ENCODE measurements at places on chromosomes 2 and 18.

- DNase-seq = no peak
Observed at GRCh38 chr2:170161516-170162270, 16.3 kb upstream of the MYO3B start.

- DNase-seq = no peak
Observed at GRCh38 chr18:9380101-9380500, 45.5 kb downstream of the TWSG1 start.

DNA sequence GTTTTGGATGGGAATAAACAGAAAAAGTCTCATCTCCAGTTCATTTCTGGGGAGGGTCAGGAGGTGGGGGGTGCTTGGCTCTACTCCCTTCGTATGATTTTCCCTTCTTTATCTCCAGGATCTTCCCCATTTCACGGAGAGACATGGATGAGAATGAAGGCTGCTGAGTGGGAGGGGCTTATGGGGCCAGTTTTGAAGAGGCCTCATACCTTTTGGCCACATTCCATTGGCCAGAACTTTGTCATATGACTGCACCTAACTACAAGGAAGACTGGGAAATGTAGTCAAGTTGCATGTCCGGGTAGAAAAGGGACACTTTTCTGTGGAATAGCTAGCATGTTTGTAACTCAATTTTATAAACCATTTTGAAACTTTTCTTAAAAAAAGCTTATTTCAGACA, 117.6 kb downstream of the NEDD4L start:
- no peak for DNase-seq

GRCh38 chr2:232476791-232477190, 10.8 kb downstream of the ECEL1 start:
- DNase-seq = no peak

DNA sequence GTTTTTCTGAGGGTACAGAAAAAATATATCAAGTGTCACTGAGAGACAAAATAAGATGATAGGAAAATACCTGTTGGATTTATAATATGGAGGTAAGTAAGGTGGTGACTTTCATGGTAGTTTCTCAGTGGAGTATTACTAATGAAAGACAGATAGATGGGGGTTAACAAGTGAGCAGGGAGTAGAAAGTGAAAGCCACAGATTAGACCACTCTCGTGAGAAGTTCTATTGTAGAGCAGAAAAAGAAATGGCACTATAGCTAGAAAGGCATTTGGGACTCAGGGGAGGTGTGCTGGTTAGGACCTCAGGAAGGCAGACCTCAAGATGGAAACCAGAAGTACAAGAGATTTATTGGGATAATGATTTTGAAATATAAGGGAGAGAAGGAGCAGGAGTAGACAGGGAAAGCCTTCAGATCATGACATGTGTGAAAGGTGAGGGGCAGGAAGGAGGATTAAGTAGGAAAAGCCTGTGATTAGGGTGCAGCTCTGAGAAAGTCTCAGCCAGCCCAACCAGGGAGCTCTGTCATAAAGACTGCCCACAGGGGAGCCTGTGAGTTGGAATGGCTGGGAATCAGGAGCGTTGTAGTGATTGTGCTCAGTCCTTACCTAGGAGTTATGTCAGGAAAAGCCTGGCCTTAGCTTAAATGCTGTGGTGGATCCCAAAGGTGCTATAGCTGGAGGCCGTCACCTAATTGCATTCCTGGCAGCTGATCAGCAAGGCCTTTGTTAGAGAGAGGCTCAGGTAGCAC, 198.1 kb downstream of the IKZF2 start:
- DNase-seq = no peak

GRCh38 chr2:42800981-42801380, 8.6 kb upstream of the HAAO start:
- DNase-seq = no peak

DNA sequence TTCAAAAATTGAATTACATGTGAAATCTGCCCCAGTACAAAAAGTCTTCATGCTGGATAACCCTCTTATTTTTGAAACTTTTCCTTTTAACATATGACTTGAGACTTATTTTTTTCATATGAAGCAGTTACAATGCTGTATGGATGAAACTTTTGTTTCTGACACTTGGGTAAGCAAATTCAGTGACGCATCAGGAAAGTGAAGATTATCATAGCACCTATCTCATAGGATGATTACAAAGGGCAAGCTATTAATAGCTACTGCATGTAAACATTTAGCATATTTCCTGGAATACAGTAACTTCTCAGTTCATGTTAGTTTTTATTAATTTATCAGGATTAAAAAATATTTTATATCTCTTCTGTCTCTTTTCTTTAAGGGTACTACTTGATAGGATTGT, 1109.2 kb downstream of the LRP1B start:
- DNase-seq = no peak

DNA sequence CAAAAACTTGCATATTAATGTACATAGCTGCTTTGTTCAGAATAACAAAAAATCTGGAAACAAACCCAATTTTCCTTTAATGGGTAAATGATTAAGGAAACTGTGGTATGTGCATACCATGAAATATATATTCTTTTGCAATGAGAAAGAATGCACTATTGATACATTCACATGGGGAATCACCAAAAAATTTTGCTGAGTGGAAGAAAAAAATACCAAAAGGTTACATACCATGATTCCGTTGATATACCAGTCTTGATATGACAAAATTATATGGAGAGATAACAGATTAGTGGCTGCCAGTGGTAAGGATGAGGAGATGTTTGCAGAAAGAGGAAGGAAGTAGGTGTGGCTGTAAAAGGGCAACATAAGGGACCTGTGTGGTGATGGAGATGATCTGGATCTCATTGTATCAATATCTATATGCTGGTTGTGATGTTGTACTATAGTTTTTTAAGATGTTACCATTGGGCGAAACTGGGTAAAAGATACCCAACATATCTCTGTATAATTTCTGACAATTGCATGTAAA, 54.6 kb upstream of the BCL2L11 start:
- no peak for DNase-seq

GRCh38 chr2:198471291-198471690, 666.9 kb downstream of the PLCL1 start:
- no peak for DNase-seq

GRCh38 chr18:5982332-5982731, 87.0 kb upstream of the TMEM200C start:
- DNase-seq = no peak

GRCh38 chr2:69168950-69169654, 156.1 kb downstream of the ANTXR1 start:
- DNase-seq = no peak

DNA sequence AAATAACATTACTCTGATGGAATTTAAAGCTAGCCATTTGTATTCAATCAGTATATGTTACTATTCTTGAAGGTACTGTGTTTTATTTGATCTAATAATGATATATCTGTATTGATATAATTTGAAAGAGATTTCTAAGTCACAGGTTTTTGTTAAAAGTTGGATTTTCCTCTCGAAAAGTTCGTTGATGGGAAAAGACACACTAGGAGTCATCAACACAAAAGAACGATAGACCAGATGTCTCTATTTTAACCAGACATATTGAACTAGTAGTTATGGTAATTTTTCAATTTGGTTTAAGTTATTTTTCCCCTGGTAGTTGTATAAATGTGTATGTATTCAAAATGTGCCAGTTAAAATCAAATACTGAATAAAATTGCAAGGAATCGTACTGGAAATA, 2.5 kb downstream of the ASXL3 start:
- no peak for DNase-seq

DNA sequence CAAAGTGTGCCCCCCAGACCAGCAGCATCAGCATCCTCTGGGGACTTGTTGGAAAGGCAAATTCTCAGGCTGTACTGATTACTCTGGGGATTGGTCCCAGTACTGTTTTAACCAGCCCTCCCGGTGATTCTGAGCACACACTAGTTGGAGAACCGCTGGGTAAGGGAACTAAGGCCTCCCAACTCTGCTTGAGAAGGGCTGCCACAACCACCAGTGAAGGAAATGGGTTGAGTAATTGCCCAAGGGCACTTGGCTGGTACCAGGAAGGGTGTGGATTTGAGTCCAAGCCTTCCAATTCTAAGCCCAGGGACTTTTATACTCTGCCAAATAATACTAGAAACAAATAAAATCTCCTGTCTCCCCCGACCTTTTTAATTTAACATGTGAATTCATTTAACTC, 219.9 kb downstream of the SETBP1 start:
- no peak for DNase-seq

- no peak for DNase-seq
Observed at GRCh38 chr2:75464348-75464946, 96.3 kb downstream of the EVA1A start.

GRCh38 chr18:57223144-57223870, 76.4 kb downstream of the BOD1L2 start:
- DNase-seq = no peak

DNA sequence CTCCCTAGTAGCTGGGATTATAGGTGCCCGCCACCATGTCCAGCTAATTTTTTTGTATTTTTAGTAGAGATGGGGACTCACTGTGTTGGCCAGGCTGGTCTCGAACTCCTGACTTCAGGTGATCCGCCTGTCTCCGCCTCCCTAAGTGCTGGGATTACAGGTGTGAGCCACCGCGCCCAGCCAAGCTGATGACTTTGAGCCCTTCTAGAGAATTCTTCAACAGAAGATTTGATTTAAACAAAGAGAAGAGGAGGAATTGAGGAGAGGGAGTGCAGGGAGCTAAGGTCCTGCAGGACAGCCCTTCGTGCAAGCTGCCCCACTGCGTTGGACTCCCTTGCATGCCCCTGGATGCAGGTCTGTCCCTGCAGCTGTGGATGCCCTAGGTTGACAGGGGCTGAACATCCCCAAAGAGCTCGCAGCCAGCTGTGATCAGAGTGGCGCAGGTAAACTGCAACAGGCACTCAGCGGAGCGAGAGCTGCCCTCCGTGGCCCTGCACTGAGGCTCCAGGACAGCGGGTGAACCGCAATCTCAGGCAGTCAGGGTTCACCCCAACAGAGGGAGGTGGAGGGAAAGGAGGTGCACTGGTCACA, 13.7 kb downstream of the ADRA2B start:
- no peak for DNase-seq

DNA sequence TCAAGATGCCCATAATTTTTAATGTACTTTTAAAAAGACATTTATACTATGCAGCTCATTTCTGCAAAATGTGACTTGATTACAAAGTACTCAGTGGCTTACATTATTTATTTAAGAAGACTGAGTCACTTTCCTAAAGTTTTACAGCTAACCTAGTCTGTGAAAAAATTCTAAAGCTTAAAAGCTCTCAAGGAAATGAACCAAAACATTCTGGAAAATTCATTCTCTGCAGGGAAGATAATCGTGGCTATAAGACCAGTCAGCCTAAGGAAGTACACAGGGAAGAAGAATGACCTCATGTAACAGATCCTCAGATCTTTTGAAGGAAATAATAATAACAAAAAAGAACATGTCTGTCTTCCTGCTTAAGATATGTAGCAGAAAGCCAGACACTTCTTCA, 232.1 kb upstream of the STK17B start:
- no peak for DNase-seq

DNA sequence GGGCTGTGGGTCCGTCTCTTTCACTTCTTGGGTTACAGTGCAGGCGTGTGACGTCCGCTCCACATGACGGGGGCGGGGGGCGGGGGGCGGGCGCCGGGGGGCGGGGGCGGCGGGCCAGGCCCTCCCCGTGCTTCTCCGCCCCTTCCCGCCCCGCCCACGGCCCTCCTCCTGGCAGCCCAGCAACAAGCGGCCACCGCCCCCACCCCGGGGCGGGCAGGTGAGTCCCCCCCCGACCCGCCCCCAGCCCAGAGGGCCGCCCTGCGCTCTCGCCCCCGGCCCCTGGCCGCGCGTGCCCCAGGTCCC, 3.6 kb downstream of the ZNF516 start:
- peak; percentile 46 for DNase-seq

GRCh38 chr2:43444989-43445645, 150.7 kb downstream of the THADA start:
- no peak for DNase-seq

- no peak for DNase-seq
Observed at GRCh38 chr2:2573658-2574293, 242.7 kb upstream of the MYT1L start.
